ENCODE measurements at places on chromosomes 13 and 19. TPM values are rescaled to one million over a fixed set of nuclear protein-coding genes. Genes with fewer than 3 reads are reported as not detected.

DNA sequence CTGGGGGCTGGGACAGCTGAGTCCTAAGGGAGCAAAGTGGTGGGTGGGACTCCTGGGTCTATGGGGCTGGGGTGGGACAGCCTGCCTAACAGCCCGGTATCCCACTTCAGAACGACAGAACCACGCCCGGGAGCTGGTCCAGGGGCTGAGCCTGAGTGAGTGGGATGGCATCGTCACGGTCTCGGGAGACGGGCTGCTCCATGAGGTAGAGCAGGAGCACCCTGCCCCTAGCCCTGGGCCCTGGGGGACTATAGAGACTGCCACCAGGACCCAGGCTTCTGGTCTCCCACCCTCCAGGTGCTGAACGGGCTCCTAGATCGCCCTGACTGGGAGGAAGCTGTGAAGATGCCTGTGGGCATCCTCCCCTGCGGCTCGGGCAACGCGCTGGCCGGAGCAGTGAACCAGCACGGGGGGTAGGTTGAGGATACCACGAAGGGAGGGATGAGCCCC lies 8.6 kb downstream of the SPHK2 start:
- DNase-seq, result no peak

- DNase-seq, result no peak
Measured at GRCh38 chr13:66208589-66208988, 1021.5 kb downstream of the PCDH9 start.

- no peak for DNase-seq
Measured at GRCh38 chr19:45511074-45511473, 3.8 kb downstream of the VASP start.

Gene FBXO27
- total RNA-seq, result 8.3 TPM

- DNase-seq, result no peak
Measured at GRCh38 chr19:8120636-8121480, 28.5 kb downstream of the FBN3 start.

Gene PTPRH
- 2.8 TPM for total RNA-seq

DNA sequence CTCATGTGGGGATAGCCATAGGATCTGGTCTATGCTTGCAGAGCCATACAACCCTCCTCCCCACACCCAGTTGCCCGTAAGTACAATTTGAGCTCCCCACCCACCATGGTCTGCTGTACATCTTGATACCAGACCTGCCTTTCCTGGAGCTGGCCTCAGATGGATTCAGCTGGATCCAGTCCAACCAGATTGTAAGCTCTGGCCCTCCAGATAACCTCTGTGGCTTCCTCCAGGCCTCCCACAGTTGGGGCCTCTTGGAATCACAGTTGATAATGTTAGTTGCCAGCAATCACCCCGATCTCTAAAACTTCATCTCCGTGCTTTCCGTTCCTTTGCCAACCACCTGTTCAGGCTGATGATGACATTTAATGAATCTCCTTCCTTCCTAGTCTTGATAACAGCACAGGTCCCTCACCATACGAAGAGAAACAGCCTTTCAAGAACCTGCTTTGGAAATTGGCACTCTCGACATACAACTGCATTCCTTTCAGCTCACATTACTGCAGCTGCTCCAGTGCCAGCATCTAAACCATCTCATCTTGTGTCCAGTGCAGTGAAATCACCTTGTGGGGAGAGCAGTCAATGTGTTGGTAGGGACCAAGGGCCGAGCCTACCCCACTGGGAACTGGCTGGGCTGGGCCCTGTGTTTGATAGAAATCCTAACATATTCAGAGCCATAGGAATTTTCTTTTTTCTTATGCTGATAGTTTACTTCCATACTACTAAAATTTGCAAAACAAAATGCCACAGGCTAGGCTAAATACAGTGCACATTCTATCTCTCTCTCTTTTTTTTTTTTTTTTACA lies 15.1 kb upstream of the FOXO1 start:
- peak; percentile 28 for DNase-seq

Gene CGB3
- not detected for total RNA-seq

Gene FCAR
- total RNA-seq, result 1.8 TPM

DNA sequence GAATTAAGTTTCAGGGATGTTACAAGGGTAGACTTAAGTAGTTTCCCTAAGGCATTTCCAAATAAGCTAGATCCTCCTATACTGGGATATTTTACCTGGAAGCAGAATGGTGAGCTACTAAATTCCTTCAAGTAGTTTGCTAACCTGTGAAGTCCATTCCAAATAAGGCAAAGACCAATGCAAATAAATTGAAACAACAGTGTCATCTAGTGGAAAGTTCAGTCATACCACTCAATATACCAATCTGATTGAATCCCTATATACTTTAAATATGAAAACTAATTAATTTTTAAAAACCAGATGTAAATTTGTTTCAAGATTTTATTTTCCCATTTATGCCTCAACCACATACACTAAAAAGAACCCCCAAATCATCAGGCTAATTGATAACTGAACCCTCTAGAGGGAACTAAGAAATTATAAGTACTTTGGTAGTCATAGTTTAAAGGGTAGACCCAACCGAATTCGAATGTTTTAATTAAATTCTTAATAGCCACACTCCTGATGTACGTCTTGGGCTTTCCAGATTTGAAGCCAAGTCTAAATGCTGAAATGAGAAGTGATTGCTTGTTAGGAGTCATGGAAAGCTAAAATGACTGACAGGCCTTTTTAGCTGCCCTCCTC lies 223.7 kb downstream of the TBC1D4 start:
- no peak for DNase-seq

All from kidney (tissue), 22 donors.